ENCODE measurements at places on chromosomes 6 and 20.

- no peak for DNase-seq
These were observed 20.3 kb downstream of the PGK2 start for GRCh38 chr6:49766762-49767161.

DNA sequence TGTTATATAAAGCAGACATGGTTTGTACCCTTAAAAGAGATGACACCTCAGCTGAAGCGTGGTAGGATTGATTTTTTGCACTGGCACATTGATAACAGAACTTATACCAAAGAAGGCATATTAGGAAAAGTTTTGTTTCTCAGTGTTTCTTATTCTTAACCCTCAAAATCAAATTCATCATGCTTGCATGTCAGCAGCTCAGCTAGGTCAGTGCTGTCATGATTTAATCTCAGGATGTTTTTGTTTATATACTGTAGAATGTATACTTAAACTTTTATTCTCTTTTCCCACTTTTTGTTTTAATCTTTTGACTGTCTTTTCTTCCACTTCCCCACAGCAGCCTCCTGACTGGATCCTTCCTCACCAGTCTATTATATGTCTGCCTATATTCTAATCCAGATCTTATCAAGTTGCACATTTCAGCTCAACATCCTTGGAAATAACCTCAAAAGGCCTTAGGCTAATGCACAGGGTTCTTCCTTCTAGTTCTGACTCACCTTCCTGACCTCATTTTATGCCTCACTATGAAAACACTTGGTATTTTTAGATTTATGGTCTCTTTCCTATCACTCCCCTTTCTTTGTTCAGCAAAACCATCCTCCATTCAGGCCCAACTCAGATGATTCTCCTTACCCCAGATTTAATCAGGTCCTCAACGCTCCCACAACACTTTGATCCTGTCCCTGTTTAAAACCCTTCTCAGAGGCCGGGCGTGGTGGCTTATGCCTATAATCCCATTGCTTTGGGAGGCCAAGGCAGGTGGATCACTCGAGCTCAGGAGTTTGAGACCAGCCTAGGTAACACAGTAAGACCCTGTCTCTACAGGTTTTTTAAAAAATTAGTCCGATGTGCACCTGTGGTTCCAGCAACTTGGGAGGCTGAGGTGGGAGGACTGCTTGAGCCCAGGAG is 7.2 kb downstream of the HEBP2 start:
- no peak for DNase-seq

DNA sequence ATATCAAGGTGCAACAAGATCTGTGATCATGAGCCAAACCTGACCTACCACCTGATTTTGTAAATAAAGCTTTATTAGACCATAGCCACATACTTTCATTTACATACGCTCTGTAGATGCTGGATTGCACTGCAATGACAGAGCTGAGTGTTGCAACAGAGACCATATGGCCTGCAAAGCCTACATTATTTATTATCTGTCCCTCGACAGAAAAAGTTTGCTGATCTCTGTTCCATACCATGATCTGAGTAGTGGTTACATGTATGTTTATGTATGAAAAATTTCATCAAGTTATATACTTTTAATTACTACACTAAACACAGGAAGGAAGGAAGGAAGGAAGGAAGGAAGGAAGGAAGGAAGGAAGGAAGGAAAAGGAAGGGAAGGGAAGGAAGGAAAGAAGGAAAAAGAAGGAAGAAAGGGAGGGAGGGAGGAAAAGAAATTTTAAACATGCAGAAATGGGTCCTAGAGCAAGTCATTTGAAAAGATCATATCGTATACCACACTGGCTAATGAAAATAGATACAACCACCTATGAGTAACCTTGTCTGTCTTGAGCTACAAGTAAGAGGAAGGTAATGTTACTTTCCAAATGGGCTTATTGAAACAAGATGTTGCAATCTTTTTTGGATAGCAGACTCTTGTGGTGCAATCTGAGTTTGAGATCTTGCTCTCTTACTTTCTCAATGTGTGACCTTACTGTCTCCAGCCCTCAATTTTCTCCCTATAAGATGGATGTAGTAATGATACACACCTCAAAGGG is 441.0 kb downstream of the KIF16B start:
- no peak for DNase-seq

GRCh38 chr20:5215672-5216304 is 89.0 kb downstream of the CDS2 start:
- no peak for DNase-seq

- peak; percentile 35 for DNase-seq
These were observed 64.2 kb upstream of the MYLIP start for GRCh38 chr6:16064671-16065072.

DNA sequence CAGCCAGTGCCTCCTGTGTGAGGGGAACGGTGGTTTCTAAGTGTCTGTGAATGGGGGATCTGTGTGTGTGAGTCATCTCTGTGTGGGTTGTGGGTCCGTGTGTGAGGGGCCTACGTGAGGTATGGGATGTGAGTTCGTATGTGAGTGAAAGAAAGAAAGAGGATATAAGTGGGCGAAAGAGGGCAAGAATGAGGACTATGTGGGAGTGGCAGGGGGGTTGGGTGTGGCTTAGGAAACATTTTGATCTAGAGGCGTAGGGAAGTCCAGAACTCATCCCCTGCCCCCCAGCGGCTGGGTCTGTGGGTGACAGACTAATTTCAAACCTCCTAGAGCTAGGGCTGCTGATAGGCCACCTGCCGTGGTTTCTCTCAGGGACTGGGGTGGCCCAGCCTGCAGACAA is 35.5 kb downstream of the DHX35 start:
- DNase-seq = no peak

GRCh38 chr20:50301165-50301564 is 110.5 kb downstream of the CEBPB start:
- DNase-seq = no peak

GRCh38 chr6:118953391-118953790 is 18.4 kb upstream of the MCM9 start:
- DNase-seq = no peak

DNA sequence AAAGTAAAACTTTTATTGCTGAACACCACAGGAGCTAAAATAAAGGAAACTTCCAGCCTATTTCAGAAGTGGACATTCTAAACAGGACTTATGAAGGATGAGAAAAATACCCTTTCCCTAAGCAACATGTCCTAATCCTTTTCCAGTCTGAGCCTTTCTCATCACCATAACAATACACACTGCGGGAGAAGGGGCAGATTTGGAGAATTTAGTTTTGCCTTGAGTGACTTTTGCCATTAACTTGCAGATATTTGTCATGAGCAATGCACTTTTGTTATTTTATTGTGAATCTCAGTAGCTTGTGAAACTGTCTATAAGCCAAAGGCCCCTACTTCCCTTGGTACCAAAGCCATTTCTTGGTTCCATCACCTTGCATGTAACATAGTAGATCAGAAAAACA is 53.0 kb upstream of the OLIG3 start:
- DNase-seq = no peak

- no peak for DNase-seq
These were observed 33.4 kb upstream of the EYA4 start for GRCh38 chr6:133207754-133208153.

GRCh38 chr6:7617801-7618764 is 28.1 kb downstream of the SNRNP48 start:
- DNase-seq = no peak

- DNase-seq = no peak
These were observed 144.9 kb downstream of the PRL start for GRCh38 chr6:22151892-22152291.

GRCh38 chr6:139967497-139967896 is 593.0 kb upstream of the CITED2 start:
- DNase-seq = no peak

- DNase-seq = no peak
These were observed 30.6 kb downstream of the ARID1B start for GRCh38 chr6:156807795-156808194.

DNA sequence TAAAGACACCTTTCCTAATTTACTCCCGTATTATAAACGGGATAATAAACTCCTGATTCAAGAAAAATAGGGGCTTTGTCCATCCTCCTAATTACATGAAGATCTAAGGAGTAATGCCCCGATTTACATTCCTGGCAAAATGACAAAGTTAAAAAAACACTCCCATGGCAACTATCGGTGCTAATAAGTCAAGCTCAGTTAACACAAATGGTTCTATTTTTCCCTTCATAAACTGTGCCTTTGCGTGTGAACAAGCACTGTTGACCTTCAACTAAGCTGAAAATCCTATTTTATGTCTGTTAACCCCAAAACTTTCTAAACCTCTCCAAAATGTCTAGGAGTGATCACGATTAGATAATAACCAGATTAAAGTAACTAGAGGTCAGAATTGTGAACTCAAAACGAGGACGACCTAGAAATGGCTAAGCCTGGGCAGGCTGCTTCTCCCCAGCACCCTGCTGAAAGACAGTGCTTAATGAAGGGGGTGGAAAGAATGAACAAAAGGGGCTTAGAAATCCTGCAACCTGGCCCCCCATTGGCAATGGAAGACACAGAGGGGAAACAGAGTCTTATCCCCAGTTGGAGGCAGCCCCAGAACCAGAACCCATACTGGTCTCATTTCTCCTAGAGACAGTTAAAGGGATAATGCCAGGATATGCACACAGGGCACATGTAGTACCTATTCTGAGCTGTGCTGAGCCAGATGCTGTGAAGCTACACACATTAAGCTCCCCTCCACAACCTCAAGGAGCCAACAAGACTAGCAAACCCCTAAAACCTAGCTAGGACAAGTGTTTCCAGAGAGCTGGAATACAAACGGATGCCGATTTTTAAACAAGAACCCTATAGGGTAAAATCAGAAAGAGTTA is 23.0 kb downstream of the SLC23A2 start:
- DNase-seq = no peak

- DNase-seq = no peak
These were observed 224.8 kb upstream of the MARCKS start for GRCh38 chr6:113632220-113632864.

DNA sequence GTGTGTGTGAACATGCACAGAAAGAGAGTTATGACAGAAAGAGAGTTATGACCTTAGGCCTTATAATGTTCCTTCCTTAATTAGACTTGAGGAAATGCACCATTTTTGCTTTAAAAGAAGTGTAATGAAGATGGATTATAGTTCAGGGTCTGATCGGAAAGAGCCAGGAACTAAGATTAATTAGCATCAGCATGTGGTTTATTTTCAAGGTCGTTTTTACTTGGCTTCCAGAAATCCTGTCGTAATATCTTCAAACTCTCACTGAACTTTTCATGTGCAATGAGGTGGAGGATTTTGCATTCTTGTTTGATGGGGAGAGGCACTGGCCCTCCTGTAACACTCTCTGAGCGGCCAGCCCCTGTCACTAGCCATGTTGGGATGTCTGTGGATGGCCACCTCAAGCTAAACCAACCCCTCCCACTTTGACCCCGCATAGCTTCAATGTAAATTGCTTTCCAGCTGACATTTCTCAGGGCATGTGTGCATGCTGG is 116.8 kb downstream of the CDC5L start:
- DNase-seq = no peak

DNA sequence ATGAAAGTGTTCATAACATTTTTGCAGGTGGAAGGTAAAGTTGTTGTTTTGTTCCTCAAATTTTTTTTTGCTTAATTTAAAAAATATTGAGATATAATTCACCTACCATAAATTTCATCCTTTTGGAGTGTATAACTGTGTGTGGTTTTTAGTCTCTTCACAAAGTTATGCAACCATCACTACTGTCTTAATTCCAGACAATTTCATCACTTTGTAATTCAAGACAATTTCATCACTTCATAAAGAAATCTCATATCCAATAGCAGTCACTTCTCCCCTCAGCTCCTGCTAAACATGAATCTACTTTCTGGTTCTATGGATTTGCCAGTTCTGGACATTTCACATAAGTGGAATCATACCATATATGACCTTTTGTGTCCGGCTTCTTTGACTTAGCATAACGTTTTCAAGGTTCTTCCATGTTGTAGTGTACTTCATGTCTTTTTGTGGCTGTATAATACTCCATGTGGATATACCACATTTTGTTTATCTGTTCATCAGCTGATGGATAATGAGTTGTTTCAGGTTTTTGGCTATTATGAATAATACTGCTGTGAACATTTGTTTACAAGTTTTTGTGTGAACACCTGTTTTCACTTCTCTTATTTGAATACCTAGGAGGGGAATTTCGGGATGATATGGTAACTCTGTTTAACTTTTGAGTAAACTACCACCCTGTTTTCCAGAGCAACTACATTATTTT is 18.8 kb downstream of the ZFAND3 start:
- DNase-seq = no peak

DNA sequence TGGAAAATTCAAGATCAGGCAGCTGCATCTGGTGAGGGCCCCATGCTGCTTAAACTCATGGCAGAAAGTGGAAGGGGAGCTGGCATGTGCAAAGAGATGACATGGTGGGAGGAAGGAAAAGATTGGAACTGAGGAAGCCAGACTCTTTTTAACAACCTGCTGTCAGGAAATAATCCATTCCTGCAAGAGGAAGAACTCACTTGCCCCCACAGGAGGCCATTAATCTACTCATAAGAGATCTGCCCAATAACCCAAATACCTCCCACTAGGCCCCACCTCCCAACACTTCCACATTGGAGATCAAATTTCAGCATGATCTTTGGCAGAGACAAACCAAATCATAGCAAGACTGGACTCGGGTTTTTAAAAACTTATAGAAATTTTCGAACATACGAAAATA is 200.5 kb upstream of the KCNQ5 start:
- DNase-seq = no peak

- DNase-seq = no peak
These were observed 8.6 kb downstream of the RAET1E start for GRCh38 chr6:149889326-149889725.

- no peak for DNase-seq
These were observed 191.8 kb upstream of the RREB1 start for GRCh38 chr6:6915813-6916547.

- no peak for DNase-seq
These were observed 214.8 kb upstream of the CEP162 start for GRCh38 chr6:84442208-84442607.

DNA sequence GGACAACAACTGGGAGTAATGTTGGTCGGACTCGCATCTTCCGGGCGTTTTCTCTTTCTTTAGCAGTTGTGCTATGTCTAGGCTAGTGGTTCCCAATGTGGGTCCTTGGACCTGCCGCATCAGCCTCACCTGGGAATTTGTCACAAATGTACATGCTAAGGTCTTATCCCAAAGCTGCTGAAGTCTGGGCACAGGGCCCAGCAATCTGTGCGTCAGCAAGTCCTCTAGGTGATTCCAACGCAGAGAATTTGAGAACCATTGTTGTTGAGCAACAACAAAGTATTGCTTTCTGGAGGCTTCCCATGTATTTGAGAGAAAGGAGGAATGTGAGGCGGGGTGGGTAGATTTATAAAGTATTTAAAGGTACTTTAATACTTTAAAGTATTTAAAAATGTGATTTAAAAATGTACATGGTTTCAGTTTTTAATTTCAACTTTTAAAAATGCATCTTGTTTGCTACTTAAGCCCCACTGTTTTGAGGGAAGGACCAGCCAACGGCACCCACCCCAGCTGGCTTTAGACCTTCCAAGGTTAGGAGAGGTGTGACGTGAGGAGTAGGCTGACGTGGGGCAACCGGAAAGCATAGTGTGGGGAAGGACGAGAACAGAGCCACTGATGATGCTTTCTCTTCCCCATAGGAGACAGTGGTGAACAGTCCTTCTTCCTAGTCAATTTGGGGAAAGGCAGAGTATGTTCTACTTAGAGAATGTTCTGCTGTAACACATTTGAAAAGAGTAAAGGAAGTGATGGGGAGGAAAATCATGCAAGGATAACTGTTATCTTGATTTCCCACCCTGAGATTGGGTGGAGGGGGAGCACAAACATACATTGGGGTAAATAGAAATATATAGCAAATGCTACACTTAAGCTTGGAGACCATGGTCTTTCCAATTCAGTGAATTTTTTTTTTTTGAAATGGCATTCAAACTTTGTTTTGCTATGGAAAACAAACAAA is 4.3 kb downstream of the UST start:
- no peak for DNase-seq
